Stimulated activated CD4-positive, alpha-beta T cell treated with anti-CD3 and anti-CD28 coated beads, Interleukin-2, amount 100 ng/mL, for 48 hours (primary cell): ENCODE measurements at places on chromosomes 7 and 10.
A peak's percentile ranks its signal among the peaks of the same experiment; 100 is the strongest.

GRCh38 chr7:37366445-37366844, 82.2 kb downstream of the ELMO1 start:
- DNase-seq = no peak

- DNase-seq = no peak
These were observed 1.6 kb upstream of the COL13A1 start for GRCh38 chr10:69800109-69800508.

DNA sequence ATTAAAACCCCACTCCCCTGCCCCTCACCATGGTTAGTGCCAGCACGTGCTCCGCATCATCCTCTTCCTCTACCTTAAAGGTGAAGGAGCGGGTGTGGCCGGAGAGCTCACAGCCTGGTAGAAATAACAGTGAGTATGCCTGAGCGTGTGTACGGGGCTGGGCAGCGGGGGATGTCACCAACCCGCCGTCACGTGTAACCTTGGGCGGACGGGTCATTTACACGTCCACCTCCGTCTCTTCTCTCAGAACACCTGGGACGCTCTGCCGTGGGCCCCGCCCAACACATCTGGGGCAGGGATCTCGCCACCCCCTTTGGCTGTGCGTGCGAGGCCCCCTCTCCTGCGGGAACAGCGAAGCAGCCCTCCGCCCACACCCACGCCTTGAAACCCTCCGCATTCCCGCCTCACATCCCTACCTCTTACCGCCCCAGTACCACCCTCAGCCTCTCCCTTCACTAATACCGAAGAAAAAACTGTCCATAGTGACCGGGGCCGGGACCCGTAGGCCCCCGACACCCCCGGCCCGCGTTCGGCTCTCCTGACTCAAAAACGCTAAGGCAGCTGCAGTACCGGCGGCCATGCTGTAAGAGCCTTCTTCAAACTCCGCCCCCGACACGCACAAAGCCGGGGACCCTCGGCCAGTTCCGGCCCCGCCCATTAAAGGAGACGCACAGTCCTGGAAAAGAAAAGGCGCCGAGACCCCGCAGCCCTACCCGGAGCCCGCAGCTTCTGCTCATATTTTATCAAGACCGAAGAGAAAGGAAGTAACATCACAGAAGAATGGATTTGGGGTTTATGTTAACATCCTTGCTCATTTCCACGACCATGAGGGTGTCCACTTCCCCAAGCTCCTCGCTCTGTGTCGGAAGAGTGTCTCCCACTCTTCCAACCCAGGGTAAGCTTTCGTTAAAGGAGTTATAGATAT, at the start of gene NPM3:
TSS of gene NPM3 (minus strand) at position 636 of the 925 bp plus-strand sequence. CDS start at position 580, 56 bp downstream.
- DNase-seq = peak; percentile 84

DNA sequence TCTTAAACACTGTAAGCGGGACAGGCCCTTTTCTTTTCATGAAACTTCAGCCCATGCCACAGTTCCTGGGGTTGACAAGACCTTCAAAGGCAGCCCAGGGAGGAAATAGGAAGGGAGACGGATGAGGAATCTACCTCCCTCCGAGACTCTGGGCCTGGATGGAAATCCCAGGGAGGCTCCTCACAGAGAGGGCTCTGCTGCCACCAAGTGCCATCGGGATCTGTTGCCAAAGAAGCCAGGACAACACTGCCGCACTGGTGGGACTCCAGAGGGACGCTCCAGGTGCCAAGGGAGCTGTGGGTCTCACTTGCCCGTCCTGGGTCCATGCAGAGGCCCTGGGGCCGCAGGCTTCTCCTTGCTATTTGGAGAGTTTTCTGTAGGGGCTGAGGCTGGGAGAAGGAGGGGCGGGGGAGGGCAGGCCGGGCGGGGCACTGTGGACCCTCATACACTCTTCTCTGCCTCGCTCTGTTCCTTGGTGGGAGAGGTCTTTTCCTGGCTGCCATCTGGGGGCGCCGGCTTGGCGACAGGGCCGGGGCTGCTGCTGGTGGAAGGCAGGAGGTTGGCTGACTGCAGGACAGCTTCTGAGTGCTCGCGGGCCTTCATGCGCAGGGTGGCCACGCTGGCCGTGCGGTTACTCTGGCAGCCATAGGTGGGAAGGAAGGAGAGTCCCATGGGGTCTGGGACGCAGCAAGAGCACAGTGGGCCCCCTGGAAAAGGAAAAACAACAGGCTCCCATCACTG, 30.0 kb downstream of the DRGX start:
- no peak for DNase-seq

- no peak for DNase-seq
These were observed 53.7 kb downstream of the CCDC6 start for GRCh38 chr10:59852670-59853069.

- no peak for DNase-seq
These were observed 276.6 kb upstream of the GHITM start for GRCh38 chr10:83862723-83863122.

DNA sequence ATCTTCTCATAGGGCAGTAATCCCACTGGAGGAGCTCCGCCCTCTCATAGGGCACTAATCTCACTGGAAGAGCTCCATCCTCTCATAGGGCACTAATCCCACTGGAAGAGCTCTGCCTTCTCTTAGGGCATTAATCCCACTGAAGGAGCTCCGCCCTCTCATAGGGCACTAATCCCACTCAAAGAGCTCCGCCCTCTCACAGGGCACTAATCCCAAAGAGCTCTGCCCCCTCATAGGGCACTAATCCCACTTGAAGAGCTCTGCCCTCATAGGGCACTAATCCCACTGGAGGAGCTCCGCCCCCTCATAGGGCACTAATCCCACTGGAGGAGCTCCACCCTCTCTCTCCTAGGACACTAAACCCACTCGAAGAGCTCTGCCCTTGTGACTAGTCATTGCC, 3.4 kb upstream of the FUOM start:
- DNase-seq = no peak

DNA sequence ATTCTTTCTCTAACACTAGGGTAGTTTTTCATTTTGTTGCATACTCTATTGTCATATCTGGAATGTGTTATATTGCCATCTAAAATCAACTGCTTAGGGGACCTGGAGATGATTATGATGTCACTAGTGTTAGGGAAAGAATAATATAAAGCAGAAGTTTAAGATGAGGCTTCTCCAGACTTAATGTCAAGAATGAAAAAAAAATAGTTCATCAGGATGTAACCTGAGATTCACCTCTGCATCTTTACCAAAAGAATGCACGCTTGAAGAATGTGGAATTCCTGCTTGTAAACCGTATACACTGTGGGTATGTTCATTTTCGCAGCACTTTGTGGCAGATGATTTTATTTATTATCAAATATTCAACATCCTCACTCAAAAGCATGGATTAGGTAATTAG, 184.6 kb downstream of the ST7 start:
- no peak for DNase-seq

- no peak for DNase-seq
These were observed 74.7 kb downstream of the FRMPD2 start for GRCh38 chr10:48199580-48200377.

GRCh38 chr7:102232611-102233286, 53.9 kb upstream of the SH2B2 start:
- DNase-seq = no peak

GRCh38 chr10:14801723-14802122, 27.0 kb upstream of the FAM107B start:
- no peak for DNase-seq

DNA sequence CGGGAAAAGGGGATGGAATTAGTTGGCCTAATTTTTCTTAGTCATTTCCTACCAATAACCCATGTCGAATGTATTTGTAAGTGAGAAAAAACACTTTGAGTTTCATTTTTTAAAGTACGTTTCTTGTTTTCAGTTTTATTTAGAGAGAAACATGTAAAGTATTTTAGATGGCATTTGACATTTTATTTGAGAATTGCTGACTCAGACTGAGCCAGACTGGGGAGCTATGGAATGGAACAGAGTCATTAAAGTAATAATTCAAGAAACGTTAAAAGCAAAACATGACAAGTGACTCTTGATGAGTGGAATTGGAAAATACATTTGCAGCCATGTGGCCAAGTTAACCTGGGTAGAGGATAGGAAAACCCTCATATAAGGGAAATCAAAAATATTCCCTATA, 286.1 kb upstream of the NPSR1 start:
- no peak for DNase-seq

- DNase-seq = no peak
These were observed 155.2 kb downstream of the ARID5B start for GRCh38 chr10:62056698-62057097.

DNA sequence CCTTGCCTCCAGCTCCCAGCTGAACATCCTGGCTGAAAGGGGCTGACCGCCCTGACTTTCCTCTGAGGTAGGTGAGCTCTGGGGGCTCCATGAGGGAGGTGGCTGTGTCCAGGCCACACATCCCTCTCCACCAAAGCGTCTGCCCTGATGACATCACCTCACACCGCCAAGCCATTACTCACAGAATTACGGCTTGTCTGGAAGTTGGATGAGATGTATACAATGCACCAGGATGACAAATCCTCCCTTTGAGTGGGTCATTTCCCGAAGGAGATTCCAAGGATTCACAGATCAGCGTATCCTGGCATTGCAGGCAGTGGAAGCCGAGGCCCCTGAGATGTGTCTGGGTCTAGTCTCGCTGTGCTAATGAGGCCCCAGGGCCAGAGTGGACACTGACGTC, 15.1 kb upstream of the RET start:
- no peak for DNase-seq

- no peak for DNase-seq
These were observed 124.4 kb upstream of the KIF5B start for GRCh38 chr10:32180390-32181280.

GRCh38 chr7:78350391-78350790, 551.8 kb downstream of the PHTF2 start:
- no peak for DNase-seq

DNA sequence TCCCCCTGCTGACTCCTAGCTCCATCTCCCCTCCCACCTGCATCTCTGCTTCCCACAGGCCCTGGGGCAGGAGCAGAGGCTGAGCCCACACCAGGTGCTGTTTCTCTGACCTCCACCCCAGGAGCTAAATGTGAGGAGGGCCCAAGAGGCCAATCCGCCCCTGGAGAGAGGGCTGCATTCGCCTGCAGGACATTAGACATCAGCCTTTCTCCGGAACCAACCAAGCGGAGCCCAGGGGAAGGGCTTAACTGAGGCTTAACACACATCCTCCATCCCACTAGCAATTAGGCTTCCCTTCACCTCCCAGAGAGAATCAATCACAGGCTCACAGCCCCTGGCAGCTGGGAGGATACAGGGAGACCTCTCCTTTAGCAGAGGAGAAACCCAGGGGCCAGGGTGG, 50.5 kb downstream of the SH3PXD2A start:
- no peak for DNase-seq

DNA sequence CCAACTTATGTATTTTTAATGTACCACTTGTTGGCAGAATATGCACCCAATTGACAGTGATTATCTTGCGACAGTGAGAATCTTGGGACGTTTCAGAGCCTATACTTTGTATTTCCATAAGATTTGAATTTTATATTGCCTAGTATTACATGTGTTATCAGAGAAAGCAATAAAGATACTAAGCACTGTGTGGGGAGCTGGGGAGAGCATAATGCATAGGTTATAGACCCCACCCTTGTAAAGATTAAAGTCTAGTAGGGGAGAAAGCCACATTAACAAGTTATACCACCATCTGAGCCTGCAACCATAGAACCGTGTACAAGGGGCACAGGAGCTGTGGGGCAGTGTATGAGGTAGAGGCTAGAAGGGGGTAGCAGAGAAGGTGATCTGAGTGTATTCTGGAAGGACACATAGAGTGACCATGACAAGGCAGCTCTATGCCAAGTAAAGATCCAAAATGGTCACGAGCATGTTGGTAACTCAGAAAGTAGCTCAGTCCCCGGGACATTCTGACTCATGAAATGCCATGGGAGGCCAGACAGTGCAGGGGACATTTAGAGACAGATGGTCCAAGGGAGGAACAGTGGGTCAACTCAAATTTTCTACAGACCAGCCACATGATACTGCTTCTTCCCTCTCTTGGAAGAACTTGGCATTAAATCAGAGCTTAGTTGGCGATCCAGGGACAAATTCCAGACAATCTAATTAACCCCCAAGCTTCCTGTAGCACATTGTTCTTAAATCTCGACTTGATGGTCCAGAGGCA, 84.5 kb downstream of the ADRA2A start:
- DNase-seq = no peak

- DNase-seq = no peak
These were observed 13.9 kb downstream of the CUBN start for GRCh38 chr10:17115683-17116082.

GRCh38 chr10:112382515-112383235, 8.8 kb downstream of the ACSL5 start:
- DNase-seq = no peak

DNA sequence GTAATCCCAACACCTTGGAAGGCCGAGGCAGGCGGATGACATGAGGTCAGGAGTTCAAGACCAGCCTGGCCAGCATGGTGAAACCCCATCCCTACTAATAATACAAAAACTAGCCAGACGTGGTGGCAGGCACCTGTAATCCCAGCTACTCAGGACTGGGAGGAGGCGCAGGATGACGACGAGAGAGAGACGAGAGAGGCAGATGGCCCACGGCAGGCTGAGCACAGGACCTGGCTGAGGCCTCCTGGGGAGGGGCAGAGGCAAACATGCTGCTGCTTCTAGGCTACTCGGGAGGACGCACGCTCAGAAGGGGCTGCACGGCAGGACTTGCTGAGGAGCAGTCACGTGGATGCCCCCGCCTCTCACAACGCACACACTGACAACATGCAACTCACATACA, 22.4 kb downstream of the DIP2C start:
- no peak for DNase-seq

DNA sequence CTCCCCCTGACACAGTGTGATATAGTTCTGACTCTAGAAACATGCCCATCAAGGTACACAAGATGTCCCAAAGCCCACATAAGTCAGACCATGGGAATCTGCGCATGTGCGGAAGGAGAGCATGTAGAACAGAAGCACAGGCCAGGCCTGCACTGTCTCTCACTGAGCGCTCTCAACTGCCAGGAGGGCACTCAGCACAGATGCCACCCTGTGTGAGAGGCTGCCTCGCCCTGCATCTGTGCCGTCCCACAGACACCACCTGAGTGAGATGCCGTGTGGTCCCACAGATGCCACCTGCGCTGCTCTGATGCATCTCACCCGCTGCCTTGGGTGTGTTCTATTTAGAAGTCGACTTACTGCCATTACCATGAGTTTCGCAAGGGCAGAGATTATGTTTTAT, 98.4 kb downstream of the VOPP1 start:
- no peak for DNase-seq

- DNase-seq = no peak
These were observed 233.8 kb downstream of the C7orf25 start for GRCh38 chr7:42677751-42678699.

- no peak for DNase-seq
These were observed 251.7 kb upstream of the MYO3A start for GRCh38 chr10:25682203-25682851.

DNA sequence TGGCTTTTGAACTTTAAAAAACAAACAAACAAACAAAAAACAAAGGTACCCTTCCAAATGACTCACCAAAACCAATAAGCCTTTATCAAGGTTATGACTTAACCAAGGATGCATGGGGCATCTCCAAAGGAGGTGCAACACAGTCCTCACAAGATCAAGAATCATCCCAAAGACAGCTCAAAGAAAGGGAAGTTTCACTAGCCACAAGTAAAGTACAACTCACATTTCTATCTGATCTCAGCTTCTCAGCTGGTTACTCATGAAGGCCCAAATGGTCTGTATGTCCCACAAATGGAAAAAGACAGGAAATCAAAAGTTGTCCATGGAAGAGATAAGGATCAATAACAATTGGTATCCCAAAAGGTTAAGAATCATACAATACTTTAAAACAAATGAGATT, 6.0 kb upstream of the MKLN1 start:
- DNase-seq = no peak
